Activated naive CD4-positive, alpha-beta T cell treated with Interleukin-2 at 50 U/mL for 16 hours (primary cell): ENCODE measurements at places on chromosomes 3 and 15.

DNA sequence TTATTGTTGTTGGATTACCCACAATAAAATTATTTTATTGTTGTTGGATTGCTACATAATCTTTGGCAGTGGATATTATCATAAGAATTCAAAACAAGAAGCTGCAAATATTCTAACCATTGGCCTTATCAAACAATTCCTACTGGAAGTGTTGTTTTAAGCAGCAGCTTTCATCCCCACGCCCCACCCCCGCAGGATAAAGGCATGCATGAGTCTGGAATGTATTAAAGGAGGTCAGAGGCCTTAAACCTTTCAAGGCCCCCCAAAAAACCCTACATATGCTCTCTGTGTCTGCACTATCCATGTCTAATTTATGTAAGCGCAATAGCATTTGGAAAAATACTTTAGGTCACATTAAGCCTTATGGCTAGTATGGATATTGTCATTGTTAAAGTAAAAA, 23.1 kb downstream of the P3H2 start:
- DNase-seq = no peak

DNA sequence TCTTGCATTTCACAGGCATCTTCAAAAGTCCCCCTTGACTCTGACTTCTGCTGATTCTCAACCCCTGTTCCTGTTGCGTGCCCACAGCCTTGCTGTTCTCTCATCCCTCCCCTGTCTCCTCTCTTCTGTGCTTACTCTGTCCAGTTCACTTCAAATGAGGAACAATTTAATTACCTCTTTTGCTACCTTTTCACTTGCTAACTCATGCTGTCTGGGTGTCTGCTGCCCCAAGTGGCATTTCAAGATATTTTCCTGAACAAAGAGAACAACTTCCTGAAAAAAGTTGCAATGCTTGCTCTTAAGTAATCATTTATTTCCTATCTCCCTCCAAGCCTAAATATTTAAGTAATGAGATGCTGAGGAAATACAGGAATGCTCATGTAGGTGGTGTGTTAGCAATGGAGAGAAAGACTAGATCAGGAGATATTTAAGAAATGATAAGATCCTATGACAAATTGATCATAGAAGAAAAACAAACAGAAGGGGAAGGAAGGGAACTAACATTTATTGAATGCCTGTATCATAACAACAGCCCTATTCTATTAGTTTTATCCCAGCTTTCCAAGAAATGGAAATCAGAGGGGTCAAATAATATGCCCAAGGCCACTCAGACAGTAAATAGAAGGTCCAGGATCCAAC, 42.2 kb downstream of the SV2B start:
- DNase-seq = no peak

DNA sequence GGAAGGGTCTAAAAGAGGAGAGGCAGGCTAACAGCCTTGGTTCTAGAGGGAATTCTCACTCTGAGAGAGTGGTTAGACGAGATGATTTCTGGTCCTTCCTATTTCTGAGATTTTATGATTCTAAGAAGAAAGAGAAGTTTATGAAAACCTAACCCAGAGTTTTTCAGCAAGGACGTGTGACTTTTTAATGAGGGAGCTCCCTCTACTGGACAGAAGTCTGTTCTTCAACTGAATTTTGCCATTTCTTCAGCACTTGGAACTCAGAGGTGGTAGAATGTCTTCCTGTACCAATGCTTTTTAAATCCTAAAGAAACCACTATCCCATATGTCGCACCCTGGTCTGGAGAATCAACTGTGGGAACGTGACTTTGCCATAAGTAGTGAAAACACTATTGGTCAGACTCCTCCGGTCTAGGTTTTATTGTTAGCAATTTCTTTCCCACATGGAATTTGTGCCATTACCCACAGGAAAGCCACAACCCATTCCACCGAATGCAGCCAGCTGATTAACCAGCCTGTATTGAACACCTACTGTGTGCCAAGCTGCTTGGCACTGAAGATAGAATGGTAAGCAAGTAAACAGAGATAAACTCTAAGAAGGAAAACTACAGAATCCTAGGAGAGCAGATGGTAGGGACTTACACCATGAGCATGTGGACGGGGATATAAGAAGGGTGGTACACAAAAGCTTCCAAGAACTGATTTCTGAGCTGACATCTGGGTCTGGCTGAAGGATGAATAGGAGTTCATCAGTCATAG, 199.5 kb upstream of the LMCD1 start:
- no peak for DNase-seq

- DNase-seq = peak; percentile 59
Observed at GRCh38 chr15:70559265-70560239, 203.8 kb downstream of the UACA start.

- no peak for DNase-seq
Observed at GRCh38 chr3:45841420-45841756, 531 bp downstream of the LZTFL1 start.

- no peak for DNase-seq
Observed at GRCh38 chr3:99781761-99782160, 35.9 kb upstream of the CMSS1 start.

DNA sequence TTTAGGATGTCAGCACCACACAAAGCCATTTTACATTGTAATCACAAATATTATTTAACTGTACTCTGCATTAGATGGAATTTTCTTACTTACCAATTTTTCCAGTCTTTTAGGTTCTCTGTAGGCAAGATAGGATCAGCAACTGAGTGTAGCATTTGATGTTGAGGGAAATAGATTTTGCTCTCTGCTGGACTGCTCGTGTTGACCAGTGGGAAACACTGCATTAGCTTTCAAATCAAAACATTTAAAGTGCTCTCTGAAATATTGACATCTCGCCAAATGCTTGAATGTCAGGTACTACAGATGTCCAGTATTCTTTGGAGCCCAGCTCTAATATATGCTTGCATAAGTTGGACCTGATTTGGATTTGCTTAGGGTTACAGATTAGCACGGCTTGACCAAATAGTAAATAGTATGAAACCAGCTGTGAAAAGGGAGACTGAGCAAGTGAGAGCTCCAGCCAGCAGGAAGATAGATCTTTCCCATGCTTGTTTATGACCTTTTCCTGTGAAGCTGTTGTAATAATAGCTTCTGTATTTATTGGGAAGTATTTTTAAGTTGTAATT, 29.5 kb downstream of the P2RY14 start:
- no peak for DNase-seq

GRCh38 chr3:160695915-160696327, 19.0 kb downstream of the ARL14 start:
- no peak for DNase-seq

GRCh38 chr3:46665763-46666452, 27.6 kb downstream of the ALS2CL start:
- no peak for DNase-seq

- no peak for DNase-seq
Observed at GRCh38 chr3:32147933-32148332, 41.5 kb downstream of the GPD1L start.

- DNase-seq = no peak
Observed at GRCh38 chr3:125267460-125267859, 54.9 kb upstream of the SLC12A8 start.

- no peak for DNase-seq
Observed at GRCh38 chr15:63364399-63365272, 17.0 kb downstream of the CA12 start.

- no peak for DNase-seq
Observed at GRCh38 chr15:60949039-60949977, 279.8 kb downstream of the RORA start.

- DNase-seq = no peak
Observed at GRCh38 chr3:151403246-151403645, 18.7 kb upstream of the P2RY12 start.

- DNase-seq = peak; percentile 33
Observed at GRCh38 chr15:63599401-63600000, 2.3 kb downstream of the FBXL22 start.

GRCh38 chr15:47466357-47466756, 250.9 kb upstream of the SEMA6D start:
- no peak for DNase-seq

DNA sequence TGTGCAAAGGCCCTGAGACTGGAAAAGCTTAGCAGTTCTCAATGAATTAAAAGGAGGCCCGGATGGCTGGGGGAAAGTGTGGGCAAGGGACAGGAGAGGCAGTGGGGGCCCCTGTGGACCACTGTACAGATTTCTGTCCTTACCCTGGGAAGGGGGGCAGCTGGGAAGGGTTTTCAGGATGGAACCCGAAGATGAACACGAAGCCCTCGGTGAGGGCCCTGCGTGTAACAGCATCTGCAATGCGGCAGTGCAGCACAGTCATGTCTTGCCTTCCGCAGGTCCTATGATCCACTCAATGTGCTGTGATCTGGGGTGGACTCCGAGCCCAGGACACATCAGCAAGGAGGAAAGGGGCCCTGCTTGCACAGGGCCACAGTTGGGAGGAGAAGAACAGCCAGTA, 7.9 kb upstream of the ATP2B2 start:
- no peak for DNase-seq

DNA sequence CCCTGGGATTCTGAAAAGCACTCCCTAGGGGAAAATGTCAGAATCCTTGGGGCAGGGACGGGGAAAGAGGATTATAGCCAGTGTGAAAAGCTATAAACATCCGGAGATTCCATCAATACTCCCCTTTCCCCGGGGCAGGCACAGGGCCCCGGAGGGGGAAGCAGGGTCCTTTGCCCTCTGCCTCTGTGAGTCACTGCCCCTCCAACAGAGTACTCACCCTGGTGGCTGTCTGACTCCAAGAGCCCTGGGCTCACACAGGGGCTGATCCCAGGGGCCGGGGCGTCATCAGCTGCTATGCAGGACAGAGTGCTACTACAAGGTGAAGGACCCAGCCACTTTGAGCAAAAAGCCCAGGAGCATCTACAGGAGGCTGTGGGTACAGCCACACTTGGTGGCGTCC, 133.0 kb upstream of the PRR20G start:
- DNase-seq = no peak

- DNase-seq = no peak
Observed at GRCh38 chr3:196757876-196758739, 18.5 kb downstream of the PAK2 start.

GRCh38 chr15:85639752-85640381, 154.9 kb downstream of the KLHL25 start:
- DNase-seq = no peak

GRCh38 chr3:182690172-182690571, 103.1 kb upstream of the ATP11B start:
- DNase-seq = no peak

GRCh38 chr3:101687142-101687931, 819 bp upstream of the RPL24 start:
- DNase-seq = no peak

DNA sequence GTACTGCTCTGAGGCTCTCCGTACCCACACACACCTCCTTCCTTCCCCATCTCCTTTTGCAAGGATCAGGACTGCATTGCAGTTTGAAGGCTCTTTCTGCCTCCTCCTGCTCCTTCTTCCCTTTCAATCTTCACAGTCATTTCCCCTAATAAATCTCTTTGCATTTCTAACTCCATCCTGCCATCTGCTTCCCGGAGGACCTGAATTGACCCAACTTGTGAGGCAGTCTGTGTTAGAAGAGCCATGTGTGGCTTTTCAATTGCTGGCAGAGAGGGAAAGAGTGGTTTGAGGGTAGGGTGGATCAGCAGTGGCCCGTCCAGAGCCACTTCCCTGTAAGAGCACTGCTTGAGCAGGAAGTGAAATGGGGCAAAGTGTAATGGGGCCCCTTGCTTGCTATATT, 35.8 kb downstream of the ANAPC13 start:
- no peak for DNase-seq

DNA sequence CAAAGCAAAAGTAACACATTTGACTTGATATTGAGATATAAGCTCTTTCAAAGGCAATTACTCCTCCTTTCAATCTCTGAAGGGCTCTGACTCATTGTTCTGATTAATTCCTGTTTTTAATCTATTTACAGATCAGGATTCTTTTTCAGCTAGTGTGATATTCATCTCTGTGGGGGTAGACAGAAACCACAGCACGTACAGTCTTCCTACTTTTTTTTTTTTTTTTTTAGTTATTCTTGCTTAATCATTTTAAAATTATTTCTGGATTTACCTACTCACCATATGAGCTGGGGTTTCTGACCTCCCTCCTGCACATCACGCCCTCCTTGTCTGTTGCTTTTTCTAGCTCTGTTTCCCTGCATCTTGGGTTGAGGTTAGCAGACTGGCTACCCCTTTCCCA, 1.4 kb downstream of the CNTN3 start:
- no peak for DNase-seq

- DNase-seq = no peak
Observed at GRCh38 chr3:15300323-15301078, 31.9 kb downstream of the SH3BP5 start.

- no peak for DNase-seq
Observed at GRCh38 chr3:63034101-63034500, 158.9 kb upstream of the CADPS start.

DNA sequence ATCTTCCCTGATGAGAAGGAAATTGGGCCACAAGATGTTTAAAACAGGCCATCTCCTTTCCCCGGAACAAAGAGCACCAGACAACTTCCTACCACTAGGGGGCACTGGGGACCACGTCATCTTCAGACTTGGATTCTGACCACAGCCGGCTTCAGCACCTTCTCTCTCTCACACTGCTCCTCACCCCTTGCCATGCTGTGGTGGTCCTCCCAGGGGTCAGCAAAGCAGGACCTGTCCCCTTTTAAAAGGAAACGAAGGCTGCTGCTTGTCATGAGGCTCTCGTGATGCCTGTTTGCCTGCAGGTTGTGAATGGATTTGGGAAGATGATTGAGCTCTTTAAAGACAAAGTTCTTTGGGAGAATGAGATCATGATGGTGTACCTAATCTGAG, 16.2 kb downstream of the RFT1 start:
- peak; percentile 80 for DNase-seq

- no peak for DNase-seq
Observed at GRCh38 chr3:48475188-48475587, 28.7 kb downstream of the ATRIP start.

GRCh38 chr15:91852741-91853510, 582 bp upstream of the SLCO3A1 start:
- DNase-seq = peak; percentile 78

GRCh38 chr15:68415501-68416157, 16.3 kb downstream of the ITGA11 start:
- no peak for DNase-seq

GRCh38 chr15:55218056-55218455, 21.3 kb upstream of the RSL24D1 start:
- DNase-seq = no peak

- no peak for DNase-seq
Observed at GRCh38 chr3:130894986-130895280, 1.0 kb downstream of the ATP2C1 start.

- no peak for DNase-seq
Observed at GRCh38 chr3:54899273-54899672, 28.6 kb downstream of the LRTM1 start.

DNA sequence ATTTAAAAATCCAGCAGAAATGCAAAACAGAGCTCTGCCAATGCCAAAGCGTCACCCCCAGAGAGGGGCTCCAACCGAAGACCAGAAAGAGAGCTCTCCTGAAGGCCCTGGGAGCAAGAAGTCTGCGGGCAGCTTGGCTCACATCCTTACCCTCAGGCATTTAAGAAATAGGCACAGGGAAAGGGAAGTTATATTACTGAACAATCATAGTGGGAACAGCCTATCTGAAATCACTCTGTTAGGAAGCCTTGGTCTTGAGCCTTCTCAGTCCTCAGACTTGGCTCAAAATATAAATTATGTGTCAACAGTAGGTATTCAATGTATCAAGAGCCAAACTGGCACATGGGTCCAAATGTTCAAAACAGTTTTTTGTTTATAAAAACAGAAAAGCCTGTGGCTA, 10.3 kb upstream of the PPARG start:
- no peak for DNase-seq
